ENCODE measurements at places on chromosomes 6 and 20.

GRCh38 chr20:52312132-52312729, 120.7 kb upstream of the ZFP64 start:
- DNase-seq, result peak; percentile 49

- DNase-seq, result no peak
These were observed 22.7 kb downstream of the MAFB start for GRCh38 chr20:40666336-40666735.

GRCh38 chr20:59624401-59624800, 20.1 kb downstream of the PHACTR3 start:
- no peak for DNase-seq

GRCh38 chr6:88047510-88048150, at the start of gene SPACA1:
SPACA1 (plus strand) TSS chr6:88047841; CDS start chr6:88047906, 65 bp downstream.
- no peak for DNase-seq

DNA sequence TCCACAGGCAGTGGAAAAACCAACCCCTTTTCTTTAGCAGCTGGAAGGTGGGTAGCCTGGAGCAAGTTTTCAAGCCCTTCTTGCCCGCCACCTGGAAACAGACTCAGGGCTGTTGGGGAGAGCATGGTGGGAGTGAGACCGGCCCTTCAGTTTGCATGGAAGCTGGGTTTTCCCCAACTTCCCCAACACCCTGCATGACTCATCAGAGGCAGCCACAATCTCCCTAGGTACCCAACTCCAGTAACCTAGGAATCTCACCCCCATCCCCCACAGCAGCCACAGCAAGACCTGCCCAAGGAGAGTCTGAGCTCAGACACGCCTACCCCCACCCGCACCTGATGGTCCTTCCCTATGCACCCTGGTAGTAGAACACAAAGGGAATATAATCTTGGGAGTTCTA, 86.3 kb upstream of the IRAK1BP1 start:
- no peak for DNase-seq

DNA sequence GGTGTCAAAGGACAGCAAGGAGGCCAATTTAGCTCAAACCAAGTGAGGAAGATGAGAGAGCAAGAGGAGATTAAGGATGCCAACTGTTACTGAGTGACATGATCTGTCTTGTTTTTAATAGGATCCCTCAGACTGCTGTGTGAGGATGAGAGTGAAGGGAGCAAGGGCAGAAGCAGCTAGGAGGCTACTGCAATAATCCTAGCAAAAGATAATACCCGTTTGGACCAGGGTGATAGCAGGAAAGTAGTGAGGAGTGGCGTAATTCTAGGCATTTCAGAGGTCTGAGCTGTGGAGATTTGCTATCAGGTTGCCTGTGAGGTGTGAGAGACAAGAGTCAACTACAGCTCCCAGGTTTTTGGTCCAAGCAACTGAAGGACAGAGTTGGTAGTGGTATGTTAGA, 14.7 kb downstream of the UBE2V1 start:
- DNase-seq, result no peak

DNA sequence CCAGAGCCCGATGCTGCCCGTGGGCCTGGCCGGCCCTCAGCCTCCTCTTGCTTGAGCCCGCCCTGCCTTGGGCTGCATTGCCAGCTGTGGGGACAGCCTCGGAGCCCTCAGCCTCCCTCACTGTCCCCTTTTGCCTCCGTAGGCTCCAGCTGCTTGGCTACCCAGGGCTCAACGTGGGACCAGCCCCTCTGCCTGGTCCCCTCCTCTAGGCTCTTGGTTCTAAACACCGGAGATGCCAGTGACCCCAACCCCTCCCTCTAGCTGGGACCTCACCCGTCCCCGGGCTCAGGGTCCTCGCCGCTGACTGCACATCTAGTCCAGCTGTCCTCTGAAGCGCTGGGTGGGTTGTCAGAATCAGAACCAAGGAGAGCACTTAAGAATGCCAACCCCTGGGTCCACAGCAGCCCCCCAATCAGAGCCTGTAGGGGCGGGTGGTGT, 345.2 kb downstream of the ZFAND3 start:
- no peak for DNase-seq

DNA sequence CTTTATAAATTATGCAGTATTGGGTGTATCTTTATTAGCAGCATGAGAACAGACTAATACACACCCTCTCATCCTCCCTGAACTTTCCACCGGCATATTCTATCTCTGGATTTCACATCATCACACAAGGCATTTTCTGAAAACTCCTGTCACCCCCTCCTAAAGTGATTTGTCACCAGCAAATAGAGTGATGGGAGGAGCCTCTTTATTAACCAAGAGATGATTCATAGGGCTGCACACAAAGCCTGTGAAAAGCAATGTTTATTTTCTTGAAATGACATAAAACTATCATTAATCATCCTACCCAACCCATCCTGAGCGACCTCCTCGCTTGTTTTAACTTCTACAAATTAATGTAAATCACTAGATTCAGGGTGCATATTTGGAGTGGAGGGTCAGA, 394.7 kb upstream of the SULF2 start:
- no peak for DNase-seq

- no peak for DNase-seq
These were observed 140.8 kb upstream of the RIN2 start for GRCh38 chr20:19617256-19617655.

DNA sequence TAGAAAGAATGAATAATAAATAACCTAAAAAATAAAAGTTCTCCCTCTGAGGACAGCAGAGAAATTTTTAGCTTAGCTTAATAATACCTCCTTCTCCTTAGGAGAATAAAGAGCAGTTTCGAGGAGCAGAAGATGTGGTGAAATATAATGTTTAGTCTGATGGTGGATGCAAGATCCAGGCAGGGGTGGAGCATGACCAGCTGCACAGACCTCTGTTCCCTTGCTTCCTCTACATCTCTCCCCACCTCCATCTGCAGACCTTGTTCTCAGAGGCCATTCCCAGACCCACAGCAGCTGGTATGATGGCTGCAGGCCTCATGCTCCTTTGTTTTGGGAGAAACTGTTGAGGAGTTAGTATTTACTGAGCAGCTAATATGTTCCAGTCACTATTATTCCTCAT, 1.5 kb downstream of the BTN3A2 start:
- DNase-seq, result no peak

DNA sequence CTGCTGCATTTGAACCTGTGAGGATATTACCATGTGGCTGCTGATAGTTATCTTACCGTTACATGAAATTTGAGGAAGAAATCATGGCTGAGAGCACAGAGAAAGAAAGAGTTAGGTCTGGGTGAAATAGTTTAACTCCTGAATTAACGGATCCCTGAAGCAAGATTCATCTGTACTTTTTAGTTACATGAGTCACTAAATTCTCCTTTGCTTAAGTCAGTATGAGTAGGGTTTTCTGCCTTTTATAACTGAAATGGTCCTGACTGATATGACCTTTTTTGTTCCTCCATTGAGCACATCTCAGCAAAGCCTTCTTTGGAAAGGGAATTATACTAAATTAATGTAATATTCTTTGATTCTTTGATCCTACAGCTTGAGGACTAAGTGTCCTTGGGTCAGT, 333.3 kb upstream of the ZFP64 start:
- DNase-seq, result no peak

DNA sequence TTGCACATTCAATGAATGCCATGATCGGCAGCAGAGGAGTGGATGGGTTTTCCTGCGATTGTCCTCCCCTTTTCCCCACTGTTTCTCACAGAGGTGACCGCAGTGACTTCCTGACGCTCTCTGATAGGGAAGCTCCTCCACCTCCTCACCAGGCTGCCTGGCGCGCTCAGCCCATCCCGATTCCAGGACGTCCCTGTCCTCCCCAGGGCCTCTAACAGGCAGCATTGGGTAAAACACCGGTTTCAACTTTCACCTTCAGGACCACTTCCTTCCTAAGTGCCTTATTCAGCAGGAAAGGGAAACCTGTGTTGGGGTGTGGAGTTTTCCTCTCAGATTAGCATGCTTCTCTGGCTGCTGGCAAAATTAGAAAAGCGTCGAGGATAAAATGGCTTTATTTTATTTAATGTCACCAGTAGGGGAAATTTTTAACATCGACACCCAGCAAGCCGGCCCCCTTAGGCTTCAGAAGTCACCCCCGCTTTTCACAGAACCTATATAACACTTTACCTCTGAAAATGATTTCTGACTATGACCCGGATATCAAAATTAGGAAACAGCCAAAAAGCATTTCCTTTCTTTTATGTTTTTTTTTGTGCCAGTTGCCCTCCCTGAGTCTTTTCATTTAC, 570.4 kb upstream of the GJE1 start:
- peak; percentile 76 for DNase-seq

GRCh38 chr20:62358171-62359042, 8.7 kb downstream of the LAMA5 start:
- DNase-seq, result no peak

GRCh38 chr6:12147557-12148316, 135.6 kb downstream of the HIVEP1 start:
- DNase-seq, result no peak

DNA sequence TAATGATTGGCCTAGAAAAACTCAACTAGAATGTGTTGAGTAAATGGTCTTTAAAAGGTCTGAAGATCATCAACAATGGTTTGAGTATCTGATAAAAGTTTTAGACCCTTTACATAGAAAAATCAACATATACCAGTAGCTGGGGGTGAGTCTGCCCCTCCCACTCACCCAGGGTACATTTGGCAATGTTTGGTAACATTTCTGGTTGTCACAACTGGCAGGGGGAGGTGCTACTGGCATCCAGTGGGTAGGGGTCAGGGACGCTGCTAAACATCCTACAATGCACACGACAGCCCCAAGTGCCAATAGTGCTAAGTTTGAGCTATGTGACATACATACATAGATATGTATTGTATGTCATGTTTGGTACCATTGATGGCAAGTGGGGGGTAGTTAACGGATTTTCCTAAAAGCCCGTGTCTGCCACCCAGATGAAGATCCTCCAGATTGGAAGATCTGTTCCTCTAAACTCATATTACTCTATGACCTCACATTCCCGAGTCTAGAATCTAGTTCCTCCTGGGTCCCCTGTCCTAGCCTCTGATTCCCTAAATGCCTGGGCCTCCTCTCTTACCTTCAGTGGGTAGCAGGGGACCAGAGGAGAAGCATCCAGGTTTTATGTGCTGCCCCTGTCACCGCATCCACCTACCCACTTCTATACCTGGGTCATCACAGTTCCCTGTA, 2.5 kb upstream of the MMP9 start:
- DNase-seq, result no peak

GRCh38 chr6:108526739-108527174, 34.0 kb upstream of the FOXO3 start:
- DNase-seq, result peak; percentile 52

DNA sequence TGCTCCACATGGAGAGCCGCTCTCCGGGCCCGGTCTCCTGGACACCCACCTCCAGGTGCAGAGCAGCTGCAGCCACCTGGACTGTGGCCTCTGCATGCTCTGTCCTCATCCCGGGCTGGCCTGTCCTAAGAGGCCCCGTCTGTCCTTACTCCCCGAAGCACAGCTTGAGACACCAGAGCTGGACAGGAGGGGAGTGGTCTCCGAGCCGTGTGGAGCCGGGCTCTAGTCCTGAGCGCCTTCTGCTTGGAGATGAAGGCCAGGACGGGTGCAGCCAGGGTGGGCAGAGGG, 6.7 kb upstream of the NTSR1 start:
- DNase-seq, result no peak

DNA sequence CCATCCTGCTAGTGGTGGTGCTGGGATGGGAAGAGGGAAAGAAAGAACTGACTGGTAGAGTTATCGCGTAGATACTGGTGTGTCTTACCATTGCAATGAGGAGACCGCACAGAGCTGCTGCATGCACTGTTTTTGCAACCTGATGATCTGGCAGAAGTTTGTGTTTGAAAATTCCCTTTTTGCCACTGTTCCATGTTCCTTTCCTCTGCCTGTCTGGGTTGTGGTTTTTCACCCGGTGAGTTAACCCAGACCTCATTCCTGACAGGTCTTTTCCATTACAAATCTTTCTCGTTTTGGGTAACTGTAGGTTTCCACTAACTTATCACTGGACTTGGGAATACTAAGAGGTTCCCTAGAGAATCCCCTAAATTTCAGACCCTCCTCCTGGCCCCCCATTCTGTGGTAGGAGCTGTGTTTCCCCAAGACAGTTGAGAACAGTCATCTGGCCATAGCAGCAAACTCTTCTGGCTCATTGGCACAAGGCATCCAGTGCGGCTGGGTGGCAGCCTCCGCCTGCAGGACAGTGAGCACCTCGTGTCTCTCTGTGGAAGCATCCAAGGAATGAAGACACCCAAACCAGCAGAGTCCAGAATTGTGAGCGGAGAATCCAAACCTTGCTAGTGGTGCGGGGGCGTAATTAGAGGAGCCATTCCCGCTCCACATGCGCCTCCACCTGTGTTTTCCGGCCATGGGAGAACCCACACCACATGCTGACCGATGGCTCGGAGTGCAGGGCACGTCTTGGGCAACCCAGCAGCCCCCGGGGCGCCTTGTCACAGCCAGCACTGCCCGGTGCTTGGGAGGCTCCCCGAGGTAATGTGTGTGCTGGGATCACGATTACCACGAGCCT, 32.8 kb downstream of the ERMARD start:
- no peak for DNase-seq

DNA sequence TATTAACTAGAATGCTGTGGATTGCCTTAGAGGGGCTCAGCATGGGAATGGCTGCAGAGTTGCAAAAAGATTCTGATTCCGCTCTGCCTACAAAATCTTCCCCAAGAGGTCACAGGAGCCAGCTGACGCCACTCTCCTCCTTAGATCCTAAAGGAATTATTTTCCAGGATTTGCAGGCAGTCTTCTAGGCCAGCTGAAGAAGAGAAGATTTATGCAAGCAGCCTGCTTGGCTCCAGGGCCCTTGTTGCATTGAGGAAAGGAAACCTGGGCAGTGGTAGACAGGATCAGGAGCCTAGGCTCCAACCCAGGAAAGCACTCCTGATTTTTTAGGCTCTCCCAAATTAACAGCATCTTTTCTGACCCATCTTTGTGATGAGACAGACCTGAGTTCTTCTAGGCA, 245.8 kb downstream of the PKHD1 start:
- DNase-seq, result no peak

DNA sequence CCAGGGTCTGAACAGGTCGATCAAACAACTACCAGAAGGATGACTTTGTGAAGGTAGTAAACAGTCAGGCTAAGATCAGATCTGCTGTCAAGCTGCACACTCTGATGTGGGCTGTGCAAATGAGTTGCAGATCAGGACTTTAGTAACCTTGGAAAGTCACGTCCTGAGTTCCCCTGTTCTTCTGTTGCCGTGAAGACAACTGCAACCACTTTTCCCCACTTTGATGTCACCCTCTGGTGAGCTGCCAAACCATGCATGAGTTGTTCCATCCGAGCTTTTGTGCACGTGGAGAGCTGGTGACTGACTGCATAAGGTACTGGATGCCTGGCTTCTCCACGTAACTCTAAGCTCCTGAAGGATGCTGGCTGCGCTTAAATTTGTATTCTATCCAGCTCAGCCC, 111.0 kb downstream of the CD83 start:
- no peak for DNase-seq

GRCh38 chr20:50187403-50188051, 3.1 kb upstream of the CEBPB start:
- DNase-seq, result no peak

Data from NCI-H2171 treated with DMSO at 0.1 percent for 48 hours (cell line).